ENCODE measurements at places on chromosomes 2 and 18.

DNA sequence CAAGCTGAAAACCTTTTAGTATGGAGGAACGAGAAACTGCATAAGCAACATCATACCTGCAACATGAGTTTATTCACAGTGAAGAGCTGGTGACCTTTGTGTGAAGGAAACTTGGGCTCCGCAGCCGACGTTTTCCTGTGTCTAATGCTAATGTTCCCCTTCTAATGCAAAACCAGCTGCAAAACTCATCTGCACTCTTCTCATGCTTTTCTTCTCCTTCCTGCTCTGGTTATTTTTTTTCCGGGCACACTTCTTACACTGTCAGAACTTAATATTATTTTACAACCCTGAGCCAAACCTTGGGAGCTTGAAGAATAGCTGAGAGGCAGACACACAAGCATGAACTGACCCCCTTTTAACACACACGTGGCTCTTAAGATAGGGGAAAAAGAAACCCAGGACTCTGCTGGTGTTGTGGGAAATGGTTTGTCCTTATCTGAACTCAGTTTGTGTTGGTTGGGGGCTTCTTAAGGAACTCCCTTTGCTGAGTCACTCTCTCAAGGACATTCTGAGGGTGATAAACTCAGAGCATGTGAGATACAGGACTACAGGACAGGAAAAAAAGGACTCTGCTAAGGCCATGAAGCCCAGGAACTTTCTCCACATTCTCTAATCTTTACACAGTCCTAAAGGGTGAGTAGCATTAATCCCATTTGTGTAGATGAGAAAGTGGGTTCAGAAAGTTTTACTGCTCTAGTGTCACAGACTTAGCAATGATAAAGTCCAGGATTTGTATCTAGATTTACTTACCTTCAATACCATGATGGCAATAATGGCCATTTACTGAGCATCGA, 439.3 kb upstream of the TRIB2 start:
- no peak for ATAC-seq

- no peak for ATAC-seq
Observed at GRCh38 chr2:228543117-228543516, 361.6 kb upstream of the SPHKAP start.

DNA sequence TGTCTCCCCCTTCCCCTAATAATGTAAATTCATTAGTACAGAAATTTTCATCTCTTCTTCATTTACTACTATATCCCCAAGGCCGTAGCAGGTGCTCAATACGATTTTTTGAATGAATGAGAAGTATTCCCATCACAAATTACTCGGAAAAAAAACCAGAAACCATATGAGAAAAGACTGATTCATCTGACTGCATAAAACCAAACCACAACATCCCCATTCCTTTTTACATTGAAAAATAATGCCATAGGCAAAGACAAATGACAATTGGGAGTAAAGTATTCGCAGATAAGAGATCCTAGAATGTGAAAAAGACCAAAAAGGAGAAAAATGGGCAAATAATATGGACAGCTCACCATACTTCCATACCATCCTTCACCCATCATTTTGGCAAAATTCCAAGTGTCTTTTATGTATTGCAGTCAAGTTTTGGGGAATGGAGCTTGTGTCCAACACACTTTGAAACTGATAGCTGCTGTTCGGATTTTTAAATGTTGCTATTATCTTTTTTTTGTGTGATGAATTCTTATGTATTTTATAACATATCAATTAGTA, 1.5 kb downstream of the ZC3H8 start:
- no peak for ATAC-seq

DNA sequence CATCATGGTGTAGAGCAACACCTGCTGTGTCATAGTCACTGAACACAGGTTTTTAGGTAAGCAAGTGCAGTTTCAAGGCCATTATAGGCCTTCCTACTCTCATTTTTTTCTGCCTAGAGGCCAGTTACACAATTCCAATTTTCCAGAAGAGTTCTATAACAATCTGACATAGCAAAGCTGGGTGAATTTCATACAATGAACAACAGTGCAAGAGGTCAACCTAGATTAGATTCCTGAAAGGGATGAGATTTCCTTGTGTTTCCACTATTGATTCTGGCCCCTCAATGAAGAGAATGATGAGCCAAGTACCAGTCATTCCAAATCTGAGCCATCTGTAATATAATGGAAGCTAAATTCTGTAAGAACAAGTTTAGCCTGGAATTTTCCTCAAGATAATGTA, 15.3 kb upstream of the CD28 start:
- no peak for ATAC-seq

GRCh38 chr2:236610991-236611821, 41.6 kb downstream of the ACKR3 start:
- ATAC-seq, result no peak

DNA sequence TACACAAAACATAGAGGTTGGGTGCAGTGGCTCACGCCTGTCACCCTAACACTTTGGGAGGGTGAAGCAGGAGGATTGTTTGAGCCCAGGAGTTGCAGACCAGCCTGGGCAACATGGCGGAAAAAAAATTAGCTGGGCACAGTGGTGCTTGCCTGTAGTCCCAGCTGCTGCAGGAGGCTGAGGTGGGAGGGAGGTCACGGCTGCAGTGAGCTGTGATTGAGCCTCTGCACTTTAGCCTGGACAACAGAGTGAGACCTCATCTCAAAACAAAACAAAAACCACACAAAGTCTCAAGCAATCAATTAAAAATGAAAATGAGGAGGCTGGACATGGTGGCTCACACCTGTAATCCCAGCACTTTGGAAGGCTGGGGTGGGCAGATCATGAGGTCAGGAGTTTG, 4.9 kb downstream of the NOP58 start:
- ATAC-seq, result no peak

DNA sequence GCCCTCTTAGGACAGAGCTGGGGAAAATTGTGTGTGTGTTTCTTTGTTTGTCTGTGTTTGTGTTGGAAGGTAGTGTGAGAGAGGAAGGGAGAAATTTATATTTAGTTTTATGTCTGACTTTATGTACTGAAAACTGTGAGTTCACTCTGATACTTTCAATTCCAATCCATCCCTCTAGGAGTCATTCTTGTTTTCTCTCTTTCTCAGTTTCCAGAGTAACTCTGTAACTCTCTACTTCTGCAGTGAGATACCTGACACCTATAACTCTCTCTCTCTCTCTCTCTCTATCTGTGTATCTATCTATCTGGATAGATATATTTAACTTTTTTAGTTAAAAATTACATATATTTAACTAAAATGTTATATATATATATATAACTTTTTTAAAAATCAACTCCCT, 128.7 kb downstream of the UBR3 start:
- no peak for ATAC-seq

- ATAC-seq, result no peak
Observed at GRCh38 chr2:234770715-234771141, 181.1 kb upstream of the SH3BP4 start.

DNA sequence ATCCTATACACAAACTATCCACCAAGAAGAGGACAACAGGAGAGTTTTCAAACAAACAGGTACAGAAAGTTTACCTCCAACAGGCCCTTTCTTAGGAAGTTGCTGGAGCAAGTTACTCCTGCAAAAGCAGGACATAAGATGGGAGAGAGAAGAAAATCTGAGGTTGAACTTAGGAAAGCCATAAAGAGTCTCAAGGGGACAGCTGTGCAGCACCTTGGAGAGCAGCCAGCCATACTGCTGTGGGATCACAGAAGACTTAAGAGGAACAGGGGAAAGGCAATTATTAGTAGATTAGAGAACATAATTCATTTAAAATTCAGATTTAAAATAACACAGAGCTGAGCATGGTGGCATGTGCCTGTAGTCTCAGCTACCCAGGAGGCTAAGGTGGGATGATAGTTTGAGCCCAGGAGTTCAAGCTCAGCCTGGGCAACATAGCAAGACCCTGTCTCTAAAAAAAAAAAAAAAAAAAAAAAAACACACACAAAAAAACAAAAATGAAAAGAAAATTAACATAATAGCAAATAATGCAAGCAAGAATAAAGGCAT, 148.1 kb upstream of the SIX3 start:
- no peak for ATAC-seq
